ENCODE measurements at places on chromosomes 12 and 14.

DNA sequence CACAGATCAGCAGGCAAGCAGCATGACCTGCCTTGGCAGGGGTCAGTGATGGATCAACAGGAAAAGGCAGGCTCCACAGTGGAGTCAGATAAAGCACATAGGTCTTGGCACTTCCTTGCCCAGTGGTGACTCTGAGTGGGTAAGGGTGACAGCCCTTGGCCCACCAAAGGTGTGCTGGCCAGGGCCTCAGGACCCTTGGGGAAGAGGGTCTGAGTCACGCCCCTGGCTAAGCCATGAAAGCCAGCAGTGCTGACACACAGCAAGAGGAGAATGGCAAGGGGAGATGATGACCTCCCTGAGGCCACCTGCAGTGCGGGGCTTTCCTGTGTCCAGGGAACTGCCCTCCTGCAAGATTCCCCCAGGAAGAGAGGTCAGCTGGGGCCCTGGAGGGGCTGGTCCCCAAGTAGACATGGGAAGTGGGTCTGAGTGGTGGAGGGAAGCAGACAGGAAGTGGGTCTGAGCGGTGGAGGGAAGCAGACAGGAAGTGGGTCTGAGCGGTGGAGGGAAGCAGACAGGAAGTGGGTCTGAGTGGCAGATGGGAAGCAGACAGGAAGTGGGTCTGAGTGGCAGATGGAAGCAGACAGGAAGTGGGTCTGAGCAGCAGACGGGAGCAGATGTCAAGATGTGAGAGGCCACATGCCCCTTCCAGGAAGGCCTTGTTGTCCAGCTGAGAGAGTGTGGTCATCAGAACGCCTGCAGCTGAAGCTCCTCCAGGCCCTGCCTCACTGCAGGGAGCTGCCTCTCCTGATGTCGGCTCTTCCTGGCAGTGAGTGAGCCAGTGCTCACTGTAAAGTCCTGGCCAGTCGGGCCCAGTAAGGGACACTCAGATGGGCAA is 34.8 kb downstream of the DIO3 start:
- peak; percentile 9 for DNase-seq

DNA sequence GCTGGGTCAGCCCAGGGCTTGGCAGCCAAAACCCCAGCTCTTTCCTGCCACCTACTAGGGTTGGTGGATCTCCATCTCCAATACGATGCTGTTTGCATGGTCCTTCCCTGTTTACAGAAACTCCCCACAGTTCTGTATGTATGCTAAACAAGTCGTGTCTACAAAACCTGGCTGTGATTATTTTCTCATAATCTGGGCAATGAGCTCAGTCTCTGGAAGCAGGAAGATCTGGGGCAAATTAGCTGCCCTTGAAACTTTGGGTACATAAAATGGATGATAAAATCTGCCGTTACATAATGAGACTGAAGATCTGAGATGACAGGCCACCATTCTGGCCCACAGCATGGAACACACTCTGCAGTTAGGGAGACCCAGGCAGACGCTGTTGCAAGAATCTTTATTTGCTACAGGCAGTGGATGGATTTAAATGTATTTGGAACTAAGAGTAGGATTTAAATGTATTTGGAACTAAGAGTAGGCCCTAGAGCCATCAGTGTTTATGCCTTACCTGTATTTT is 31.7 kb downstream of the ACADS start:
- DNase-seq: no peak

- no peak for DNase-seq
Observed at GRCh38 chr12:79549531-79550271, 141.1 kb downstream of the PAWR start.

- no peak for DNase-seq
Observed at GRCh38 chr12:108807476-108807875, 49.9 kb downstream of the SSH1 start.

DNA sequence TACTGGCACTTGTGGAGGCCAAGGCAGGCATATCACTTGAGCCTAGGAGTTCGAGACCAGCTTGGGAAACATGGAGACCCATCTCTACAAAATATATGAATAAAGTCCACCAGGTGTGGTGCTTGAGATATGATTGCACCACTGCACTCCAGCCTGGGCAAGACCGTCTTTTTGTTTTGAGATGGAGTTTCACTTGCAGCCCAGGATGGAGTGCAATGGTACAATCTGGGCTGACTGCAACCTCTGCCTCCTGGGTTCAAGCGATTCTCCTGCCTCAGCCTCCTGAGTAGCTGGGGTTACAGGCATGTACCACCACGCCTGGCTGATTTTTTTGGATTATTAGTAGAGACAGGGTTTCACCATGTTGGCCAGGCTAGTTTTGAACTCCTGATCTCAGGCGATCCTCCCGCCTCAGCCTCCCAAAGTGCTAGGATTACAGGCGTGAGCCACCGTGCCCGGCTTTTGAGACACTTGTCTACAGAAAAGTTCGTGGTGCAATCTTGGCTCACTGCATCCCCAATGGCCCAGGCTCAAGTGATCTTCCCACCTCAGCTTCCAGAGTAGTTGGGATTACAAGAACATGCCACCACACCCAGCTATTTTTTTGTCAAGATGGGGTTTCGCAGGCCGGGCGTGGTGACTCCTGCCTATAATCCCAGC is 16.3 kb upstream of the ATP5F1B start:
- no peak for DNase-seq

GRCh38 chr14:21118933-21119332 is 18.1 kb downstream of the TMEM253 start:
- no peak for DNase-seq

DNA sequence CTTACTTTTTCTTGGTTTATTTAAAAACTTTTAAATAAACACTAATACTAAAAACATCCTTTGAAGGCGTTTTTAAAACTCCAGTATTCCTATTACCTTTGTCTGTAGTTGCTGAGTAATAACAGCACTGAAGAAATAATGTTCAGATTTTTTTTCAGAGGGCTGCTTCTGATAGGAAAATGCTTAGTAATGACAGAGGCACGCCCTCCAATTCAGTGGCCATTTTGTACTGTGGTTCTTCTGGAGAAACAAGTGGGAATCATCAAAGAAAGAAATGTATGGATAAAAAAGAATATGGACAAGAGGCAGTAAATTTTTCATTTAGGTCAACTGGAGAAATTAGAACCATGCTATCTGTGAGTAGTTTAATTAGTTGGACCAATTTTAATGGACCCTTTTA is 13.6 kb downstream of the VEZT start:
- no peak for DNase-seq

- DNase-seq: no peak
Observed at GRCh38 chr12:88419794-88420193, 160.5 kb downstream of the KITLG start.

- DNase-seq: no peak
Observed at GRCh38 chr12:109943811-109944210, 43.7 kb downstream of the TCHP start.

Data from stimulated activated CD8-positive, alpha-beta memory T cell treated with anti-CD3 and anti-CD28 coated beads, Interleukin-2, amount 100 ng/mL, for 48 hours (primary cell).